Pulmonary artery endothelial cell (primary cell): ENCODE measurements at places on chromosomes 3 and 15. TPM values are rescaled to one million over a fixed set of nuclear protein-coding genes. Genes with fewer than 3 reads are reported as not detected.

DNA sequence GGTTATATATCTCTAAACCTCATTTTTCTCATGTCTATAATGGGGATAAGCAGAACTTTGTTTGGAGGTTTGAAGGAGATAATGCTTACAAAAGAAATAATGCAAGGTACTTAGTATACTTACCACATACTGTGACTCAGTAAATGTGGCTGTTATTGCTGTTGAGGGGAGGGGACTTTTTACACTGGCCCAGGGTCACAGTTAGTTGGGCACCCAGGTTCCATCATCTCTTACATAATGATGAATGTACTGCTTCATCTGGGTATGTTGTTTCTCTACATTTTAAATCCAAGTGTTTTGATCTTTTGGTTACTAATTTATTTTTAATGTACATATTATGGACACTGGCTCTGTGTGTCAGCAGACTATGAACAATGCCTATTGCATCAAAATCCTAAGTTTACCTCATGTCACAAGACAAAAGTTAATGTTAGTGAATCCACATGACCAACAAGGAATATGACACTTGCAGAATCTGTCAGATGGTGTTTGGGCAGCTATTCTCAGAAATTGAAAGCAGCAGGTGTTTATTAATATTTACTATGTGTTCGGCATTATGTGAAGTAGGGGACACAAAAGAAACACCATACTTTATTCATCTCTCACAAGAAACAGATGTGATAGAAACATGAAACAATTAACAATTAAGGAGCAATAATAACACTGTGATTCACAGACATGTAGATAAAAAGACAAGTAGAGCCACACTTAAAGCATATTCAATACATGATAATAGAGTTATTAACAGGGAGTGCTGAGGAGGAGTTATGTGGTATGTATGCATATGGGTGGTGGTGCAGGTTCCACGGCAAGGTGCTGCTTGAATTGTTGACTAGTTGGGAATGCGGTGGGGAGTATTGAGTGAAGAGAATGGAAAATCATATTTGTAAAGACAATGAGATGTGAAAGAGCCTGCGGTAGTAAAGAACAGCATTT is 109.7 kb downstream of the GALK2 start:
- no peak for DNase-seq

DNA sequence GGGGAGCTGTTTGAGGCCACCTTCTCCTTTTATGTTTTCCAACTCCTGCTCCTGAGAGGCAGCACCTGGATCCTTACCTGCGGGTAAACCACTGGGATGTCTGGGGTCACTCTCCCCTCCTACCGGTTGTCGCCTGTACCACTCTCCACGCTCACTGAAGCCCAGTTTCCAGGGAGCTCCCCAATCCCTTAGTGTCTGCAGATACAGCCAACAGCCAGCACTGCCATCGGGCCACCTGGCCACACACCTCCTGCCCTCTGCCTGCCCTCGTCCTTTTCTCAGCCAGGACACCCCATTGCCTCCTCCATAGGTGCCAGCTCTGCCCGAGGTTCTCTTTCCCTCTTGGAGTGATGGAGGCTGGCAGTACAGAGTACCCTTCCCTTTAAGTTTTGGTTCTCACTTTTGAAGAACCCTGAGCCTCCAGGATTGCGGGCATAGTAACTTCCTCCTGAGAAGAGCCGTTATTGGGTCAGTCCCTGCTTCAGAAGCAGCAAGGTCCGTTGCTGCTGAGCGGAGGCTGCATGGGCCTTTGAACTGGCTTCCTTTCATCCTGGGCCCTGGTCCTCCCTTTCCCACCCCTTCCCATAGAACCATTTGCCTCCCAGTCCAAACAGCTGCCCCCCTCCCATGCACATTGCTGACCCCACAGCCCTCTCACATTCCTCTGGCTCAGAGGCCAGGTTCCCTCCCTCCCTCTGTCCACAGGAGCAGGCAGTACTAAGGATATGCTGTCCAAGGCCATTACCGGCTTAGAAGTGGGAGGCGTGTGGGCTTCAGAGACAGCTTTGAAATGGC is 30.9 kb downstream of the ARNT2 start:
- no peak for DNase-seq

DNA sequence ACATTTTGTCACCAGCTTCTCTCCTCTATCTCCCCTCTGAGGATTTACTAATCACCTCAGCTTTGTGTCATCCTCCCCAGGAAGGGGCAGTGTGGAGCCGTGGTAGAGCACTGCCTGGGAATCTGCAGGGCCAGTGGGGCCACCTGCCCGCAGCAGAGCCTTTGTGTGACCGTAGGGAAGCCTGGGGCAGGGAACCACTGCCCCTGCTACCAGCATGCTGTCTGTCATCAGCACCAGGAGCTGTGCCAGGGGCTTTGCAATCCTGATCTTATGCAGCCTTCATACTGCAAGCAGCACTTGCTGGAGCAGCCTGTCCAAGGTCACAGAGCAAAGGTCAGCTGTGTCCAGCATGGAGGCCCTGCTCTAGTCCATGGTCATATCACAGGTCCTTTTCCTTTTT is 170.2 kb upstream of the IL12A start:
- DNase-seq: no peak

GRCh38 chr3:99909714-99910495 is 92.2 kb downstream of the CMSS1 start:
- DNase-seq: no peak

GRCh38 chr15:59711451-59712243 is 22.5 kb upstream of the BNIP2 start:
- DNase-seq: no peak

GRCh38 chr15:77239882-77240608 is 169.1 kb upstream of the TSPAN3 start:
- no peak for DNase-seq

- DNase-seq: no peak
Observed at GRCh38 chr3:126549861-126550487, 8.8 kb downstream of the C3orf22 start.

DNA sequence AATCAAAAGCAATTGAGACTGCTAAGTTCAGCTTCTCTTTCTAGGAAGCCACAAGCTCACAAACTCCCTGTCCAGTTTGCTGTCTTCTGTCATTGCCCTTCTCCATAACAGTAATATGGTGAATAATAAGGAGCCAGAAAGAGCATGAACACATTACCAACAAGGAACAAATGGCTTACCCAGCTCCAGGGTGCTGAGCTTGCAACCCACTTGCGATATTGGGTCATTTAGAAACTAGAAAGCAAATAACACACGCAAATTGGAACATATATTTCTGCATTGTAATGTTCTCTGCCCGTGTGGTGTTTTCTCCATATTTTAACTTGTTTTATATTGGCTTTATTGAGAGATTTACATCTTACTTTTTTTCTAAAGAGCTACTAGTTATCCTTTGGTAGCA is 325.3 kb downstream of the GBE1 start:
- DNase-seq: no peak

DNA sequence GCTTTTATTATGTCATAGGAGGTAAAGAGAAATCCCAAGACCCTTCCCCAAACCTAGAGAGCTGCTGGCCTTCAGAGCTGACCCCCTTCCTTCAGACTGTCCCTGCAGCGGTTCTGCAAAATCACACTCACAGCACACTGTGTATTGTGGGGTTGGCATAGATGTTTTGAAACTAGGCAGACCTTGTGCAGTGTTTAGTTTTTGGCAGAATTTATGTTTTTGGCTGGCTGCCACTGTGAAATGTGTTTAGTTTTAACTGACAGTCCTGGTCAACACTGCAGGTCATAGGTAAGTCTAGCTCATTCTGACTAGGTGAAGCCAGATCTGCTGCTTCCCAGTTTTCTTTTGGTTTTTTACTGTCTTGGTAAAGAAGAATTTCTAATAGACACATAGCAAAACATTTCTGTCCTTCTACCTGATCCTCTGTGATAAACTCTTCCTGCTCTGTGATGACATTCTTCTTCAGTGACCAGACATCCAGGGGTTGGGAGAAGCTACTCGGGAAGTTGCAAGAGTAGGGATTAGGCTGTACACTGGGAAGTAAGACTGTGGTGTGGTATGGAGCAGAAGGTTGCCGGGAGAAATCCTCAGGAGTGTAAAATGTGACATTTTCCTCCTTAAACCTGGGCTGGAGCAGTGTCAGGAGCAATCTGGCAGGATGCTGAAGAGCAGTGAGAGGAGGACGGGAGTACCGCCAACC is 209.6 kb upstream of the MCTP2 start:
- no peak for DNase-seq

- DNase-seq: no peak
Observed at GRCh38 chr3:18228060-18228459, 197.1 kb downstream of the SATB1 start.

Gene MESP2
- 0.14 TPM in 1 of 2 replicates, not detected in the other for total RNA-seq

Gene MAP1A
- 1.4 and 1.6 TPM in 2 replicates for total RNA-seq

Gene KBTBD8
- 2.7 and 5.9 TPM in 2 replicates for total RNA-seq

Gene PIF1
- total RNA-seq: 8.8 and 14.7 TPM in 2 replicates

Gene MKRN2OS
- not detected in 2 replicates for total RNA-seq

Gene SPINK8
- total RNA-seq: not detected in 2 replicates
